ENCODE measurements at places on chromosomes 7 and 10. TPM values are rescaled to one million over a fixed set of nuclear protein-coding genes. Genes with fewer than 3 reads are reported as not detected.

The CXCL12 gene
- 21.1 TPM for total RNA-seq

The CDHR3 gene
- 9.5 TPM for total RNA-seq

The RPP38 gene
- 18.5 TPM for total RNA-seq

The MNX1 gene
- total RNA-seq, result 1.2 TPM

The SEMA3C gene
- total RNA-seq, result 2.1 TPM

The MMRN2 gene
- 2.7 TPM for total RNA-seq

DNA sequence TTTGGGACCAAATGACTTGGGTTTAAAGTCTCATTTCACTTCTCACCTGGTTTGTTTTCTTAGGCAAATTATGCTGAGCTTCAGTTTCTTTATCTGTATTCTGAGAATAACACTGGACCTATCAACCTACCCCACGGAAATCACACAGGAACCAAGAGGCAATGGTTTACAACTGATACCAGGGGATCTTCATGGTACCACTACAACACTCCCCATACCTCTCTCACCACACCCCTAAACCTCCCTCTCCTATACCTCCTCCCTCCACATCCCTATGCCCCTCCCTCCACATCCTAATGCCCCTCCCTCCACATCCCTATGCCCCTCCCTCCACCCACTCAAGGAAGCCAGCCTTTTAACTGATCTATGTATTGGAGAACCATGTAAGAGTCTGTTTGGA is 9.9 kb downstream of the FAM204A start:
- DNase-seq, result no peak

- DNase-seq, result peak; percentile 86
Measured at GRCh38 chr7:27245798-27246691, 3.4 kb downstream of the EVX1 start.

GRCh38 chr7:27739301-27739908 is 557 bp upstream of the TAX1BP1 start:
- no peak for DNase-seq

DNA sequence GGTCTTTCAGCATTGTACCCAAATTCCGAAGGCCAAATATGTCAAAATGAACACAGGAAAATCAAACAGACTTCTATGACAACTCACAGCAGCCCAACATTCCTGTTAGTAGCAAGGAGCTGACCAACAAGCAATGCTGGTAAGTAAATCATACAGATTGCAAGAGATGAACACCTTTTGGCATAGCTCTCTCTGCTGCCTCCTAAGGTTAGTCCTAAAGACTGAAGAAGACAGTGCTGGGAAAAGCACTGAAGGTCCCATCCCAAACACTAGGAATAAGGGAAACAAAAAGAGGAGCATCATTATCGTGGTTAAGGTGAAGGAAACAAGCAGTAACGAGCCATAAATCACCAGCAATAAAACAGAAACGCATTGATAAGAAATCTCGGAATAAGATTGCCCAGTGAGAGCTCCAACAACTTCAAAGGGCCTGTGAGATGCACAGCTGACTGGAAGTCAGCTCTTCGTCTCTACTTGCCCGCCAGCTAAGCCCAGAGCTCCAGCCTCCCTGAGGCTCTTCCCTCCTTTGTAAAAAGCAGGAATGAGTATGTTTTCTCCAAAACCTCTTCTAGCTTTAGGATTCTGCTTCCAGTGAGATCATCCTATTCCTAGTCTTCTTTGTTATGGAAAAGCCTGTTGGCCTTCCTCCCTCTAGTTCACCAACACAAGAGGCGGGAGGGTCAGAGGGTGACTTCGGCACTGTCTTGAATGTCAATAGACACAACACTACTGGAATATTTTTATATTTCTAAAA is 15.3 kb downstream of the NUDT5 start:
- peak; percentile 70 for DNase-seq

GRCh38 chr10:120514959-120515358 is 57.9 kb downstream of the PLPP4 start:
- no peak for DNase-seq

DNA sequence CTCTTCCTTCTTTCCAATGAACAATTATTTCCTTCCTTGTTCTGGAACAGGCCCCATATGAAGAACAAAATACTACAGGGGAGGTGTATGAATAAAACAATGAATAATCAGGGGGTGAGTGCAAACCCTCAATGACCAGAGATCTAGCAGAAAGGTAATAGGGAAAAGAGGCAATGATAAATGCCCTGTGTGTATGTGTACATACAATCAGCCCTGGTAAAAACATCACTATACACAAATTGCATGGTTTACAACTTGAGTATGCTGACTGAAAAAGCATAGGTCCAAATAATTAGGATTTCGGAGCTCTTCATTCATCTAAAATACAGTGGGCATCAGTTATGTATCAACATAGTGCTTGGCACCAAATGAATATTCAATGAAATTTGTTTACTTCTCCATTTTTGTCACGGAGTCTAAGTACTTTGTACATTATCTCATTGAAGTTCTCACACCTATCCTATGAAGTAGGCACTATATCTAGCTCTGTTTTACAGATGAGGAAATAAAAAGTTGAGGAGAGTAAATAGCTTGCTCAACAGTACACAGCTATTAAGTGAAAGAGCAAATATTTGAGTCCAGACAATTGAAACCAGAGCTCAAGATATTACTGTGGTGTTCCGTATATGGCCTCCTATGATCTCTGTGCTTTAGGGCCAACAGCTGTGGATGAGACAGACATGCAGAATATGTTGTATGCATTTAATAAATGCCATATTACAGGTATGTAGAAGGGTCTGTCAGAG is 1065.4 kb downstream of the SORCS3 start:
- no peak for DNase-seq

- no peak for DNase-seq
Measured at GRCh38 chr7:976901-977325, 1.6 kb upstream of the COX19 start.

DNA sequence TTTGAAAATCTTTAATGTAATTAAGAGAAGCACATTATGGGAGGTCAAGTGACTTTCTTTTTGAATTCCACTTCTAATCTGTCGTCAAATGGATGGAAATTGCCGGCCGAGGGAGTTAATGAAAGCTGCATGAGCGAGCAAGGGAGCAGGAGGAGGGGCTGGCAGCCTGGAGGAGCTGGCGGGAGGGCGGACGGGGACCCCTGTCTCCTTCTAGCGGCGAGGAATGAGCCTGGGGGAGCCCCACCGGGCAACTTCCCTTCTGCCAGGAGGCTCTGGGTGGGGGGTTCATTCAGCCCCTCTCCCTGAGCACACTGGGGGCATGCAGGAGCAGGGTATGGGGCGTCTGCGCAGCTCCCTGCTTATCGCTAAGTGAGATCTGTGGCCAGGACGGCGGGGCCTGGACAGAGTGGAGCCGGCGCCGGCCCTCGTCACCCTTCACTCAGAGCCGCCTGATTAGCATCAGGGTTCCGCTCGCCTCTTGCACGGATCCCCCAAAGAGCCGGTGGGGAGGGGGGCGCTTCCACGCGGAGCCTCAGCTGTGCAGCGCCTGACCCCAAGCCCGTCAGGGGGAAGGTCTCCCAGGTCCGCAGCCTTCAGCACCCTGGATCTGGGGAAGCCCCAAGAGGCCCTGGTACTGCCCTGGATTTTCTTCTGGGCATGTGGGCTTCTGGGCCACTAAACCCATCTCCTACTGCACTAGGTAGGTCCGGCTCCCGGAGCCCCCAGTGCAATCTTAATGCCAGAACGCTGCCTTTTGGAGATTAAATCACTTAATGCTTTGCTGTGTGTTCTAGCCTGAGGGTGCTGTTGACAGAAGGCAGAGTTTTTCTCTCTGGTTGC is 680.8 kb downstream of the LRMDA start:
- DNase-seq, result peak; percentile 65

DNA sequence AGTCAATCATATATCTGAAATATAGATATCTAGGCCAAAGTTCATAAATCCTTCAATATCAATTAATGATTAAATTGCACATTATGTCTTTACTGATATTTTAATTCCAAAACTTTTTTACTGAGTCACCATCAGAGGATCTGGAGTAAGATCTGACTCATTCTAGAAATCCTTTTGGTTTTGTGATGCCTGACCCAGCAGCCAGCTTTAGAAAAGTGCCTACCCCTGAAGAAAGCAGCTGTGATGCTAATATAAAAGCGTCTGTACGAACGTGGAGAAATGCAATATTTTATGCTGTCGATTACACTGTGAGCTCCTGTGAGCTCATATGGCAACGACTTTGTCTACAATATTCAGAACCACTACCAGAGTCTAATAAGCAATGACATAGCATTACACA is 142.5 kb upstream of the LRRTM3 start:
- DNase-seq, result no peak

DNA sequence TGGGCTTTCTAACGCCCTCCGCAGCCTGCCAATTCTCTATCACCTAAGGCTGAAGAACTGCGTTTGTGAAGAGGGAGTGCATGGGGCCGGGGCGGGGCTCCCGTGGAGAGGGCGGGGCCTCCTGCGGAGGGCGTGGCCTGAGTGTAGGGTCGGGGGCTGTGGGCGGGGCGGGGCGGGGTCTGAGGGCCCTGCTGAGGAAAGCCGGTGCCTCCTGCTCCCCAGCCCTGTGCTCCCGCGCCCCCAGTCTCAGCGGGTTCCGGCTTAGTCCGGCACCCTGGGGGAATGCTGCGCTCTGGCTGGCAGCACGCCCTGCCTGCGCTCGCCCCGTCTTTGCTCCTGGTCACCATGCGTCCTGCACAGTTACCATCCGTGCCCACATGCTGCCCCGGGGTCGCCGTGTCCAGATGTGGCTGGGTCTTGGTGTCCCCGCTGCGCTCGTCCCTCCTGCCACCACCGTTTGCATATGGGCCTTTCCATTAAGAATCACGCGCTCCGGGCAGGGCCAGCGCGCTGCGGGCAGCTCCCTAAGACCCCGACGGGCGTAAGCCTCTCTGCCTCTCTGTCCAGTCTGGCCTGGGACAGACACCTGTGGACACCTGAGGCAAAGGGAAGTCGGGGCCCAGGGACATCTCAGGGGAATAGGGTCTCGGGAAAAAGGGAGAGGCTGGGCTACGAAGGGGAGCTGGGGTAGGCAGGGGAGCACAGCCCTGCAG is 144.0 kb upstream of the RET start:
- peak; percentile 98 for DNase-seq

DNA sequence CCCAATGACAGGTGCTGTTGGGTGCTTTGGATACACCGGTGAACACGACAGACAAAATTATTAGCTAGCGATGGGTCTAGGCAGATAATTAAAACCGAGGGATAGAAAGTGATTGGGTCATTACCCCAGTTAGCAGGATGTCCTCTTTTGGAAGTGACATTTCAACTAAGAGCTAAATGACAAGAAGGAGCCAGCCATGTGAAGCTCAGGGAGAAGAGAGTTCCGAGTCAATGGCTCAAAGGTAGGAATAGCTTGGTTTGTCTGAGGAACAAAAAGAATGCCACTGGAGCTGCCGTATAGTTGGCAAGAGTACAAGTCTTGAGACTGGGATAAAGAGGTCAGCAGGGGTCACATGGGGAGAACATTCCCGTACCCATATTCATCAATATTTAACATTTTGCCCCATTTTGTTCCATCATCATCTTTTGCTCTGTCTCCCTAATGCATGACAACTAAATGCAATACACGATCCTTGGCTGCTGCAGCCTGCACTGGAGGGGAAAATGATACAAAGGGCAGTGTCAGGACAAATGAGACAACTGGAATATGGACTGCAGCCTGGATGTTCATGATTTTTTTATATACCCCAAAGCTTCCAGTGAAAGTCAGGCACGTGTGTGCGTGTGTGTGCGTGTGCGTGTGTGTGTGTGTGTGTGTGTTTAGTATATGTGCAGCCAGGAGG is 115.7 kb downstream of the ICA1 start:
- no peak for DNase-seq

DNA sequence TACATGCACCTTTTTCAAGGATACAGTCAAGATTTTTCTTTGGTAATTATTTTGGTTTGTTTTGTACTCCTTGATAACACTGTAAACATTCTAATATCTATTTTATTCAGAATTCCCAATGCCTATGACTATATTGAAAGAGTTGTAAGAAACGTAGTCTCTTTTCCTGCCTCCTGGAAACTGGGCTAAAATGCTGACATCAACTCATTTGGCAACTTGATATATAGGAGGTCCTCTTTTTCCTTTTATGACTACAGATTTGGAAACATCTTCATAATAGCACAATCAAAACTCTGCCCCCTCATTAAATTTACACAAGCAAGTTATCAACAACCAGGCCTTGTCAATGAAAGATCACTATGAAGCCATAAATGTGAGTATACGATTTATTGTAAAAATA is 422.3 kb upstream of the PCDH15 start:
- no peak for DNase-seq
